ENCODE measurements at places on chromosomes 5 and 9.

GRCh38 chr9:2764353-2764752 lies 47.0 kb downstream of the KCNV2 start:
- DNase-seq, result no peak

DNA sequence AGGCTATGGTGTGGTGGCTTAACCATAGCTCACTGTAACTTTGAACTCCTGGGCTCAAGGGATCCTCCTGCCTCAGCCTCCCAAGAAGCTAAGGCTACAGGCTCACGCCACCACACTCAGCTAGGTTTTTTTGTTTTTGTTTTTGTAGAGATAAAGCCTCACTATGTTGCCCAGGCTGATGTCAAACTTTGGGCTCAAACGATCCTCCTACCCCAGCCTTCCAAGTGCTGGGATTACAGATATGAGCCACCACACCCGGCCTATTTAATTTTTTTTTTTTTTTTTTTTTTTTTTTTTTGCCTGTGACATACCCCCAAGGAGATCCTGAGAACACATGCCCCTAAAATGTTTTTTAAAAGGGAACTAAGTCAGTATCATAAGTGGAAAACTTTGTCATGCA lies 10.4 kb downstream of the FUBP3 start:
- no peak for DNase-seq

- no peak for DNase-seq
Observed at GRCh38 chr5:79974886-79975285, 16.2 kb downstream of the MTX3 start.

DNA sequence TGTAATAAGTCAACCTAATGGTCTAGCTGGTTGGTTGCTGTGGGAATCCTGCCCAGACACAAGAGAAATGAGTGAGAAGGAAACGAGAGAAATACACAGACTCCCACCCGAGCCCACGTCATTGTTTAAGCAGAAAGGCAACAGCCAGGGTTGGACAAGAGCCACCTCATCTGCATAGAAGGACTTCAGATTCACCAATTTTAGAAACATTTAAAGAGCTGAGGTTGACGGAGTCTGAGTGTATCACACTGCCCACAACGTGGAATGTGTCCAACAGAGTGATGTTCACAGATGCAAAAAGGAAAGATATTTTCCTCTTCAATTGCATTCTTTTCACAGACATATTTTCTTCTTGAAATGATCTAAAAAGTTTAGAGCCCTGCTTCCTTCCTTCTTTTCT lies 349.5 kb downstream of the AGTPBP1 start:
- no peak for DNase-seq

- DNase-seq, result no peak
Observed at GRCh38 chr5:93150311-93151012, 430.6 kb downstream of the NR2F1-AS1 start.

GRCh38 chr5:64637144-64637543 lies 53.2 kb upstream of the SHISAL2B start:
- no peak for DNase-seq

DNA sequence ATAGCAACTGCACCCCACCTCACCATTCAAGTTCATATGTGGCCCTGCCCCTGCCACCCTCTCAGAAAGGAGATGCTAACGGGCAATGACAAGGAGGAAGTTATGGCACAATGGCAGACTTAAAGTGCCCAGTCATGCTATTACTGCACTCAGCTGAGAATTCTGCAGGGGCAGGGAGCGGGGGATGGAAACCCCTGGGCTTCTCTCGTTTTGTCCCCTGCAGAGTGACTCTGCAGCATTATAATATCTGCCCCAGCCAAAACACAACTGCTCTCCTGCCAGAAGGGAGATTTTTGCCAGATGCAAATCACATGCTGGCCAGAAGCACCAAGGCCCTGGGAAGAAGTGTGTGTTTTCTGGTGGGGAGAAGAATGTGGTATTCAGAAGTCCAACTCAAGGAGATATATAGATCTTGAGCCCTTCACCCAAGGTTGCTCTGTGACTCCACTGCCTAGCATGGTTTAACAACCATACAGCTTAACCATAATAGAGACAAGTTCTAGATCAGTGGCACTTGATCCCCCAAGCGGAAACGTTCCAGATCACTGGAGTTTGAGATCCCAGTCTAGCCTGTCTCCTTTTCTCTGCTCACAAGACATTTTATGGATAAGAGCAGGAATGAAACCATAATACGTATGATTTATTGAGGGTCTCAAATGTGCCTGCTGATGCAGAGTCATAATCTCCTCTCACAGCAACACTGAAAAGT lies 207.0 kb upstream of the MAP3K1 start:
- DNase-seq, result no peak

DNA sequence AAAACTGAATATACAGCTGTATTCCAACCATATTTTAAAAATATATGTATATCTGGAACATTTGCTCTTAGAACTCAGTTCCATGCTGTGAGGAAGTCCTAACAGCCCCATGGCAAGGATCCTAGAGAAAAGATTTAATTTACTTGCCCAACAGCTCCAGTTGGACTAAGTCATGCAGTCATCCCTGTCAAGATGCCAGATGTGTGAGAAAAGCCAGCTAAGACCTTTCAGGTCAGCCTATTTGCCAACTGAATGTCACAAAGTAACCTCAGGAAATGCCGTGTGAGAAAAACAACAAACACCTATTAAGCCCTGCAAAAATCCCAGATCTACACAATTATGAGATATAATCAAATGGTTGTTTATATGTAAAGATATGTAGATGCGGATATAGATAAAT lies 416.3 kb downstream of the NR2F1-AS1 start:
- DNase-seq, result no peak

DNA sequence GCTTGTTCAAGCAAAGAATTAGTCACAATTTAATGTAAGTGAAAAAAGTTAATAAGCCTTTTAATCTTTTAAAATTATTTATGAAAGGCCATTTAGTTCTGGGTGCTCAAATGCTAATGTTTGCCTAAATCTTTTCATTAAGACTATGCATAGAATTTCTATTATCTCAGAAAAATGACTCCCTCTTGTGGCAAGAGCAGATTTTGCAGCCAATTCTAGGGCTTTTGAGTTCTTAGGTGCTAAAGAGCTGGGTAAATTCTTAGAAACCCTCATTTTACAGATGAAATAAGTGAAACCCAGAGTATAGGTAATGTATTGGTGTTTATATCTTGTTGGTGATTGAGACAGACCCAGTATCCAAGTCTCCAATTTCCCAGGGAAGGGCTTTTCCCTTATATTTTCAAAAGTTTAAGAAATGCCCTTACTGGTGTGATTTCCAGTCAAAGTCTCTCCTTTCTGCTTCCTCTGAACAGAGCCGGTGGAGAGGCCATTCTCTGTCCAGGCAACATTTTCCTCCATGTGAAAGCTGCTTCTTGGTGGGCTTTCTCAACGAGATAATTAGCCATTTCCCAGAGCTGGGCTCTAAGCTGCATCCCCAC lies 24.1 kb upstream of the PCSK5 start:
- no peak for DNase-seq

DNA sequence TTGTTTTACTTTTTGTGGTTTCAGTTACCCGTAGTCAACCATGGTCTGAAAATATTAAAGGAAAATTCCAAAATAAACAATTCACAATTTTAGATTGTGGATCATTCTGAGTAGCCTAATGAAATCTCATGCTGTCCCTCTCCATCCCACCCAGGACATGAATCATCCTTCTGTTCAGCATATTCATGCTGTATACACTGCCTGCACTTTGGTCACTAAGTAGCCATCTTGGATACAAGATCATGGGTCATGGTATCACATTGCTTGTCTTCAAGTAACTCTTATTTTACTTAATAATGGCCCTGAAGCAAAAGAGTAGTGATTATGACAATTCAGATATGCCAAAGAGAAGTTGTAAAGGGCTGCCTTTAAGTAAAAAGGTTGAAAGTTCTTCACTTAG lies 536.5 kb upstream of the ACO1 start:
- DNase-seq, result no peak

DNA sequence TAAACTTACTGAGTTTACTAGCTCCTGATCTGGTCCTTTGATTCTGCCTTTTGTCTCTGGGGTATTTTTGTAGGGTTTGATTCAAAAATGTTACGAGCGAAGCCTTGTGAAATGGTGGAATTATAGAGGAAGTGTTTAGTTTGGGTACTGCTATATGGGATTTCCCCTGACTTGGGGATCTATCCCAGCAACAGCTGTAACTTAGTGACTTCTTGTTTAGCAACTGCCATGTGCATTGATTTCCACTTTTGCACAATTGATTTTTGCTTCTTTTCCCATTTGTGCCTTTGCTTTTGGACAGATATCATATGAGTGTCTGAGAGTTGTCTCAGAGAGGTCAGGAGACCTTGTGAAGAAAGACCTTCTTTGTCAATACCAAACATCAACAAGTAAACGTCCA lies 248.5 kb upstream of the DAP start:
- no peak for DNase-seq

DNA sequence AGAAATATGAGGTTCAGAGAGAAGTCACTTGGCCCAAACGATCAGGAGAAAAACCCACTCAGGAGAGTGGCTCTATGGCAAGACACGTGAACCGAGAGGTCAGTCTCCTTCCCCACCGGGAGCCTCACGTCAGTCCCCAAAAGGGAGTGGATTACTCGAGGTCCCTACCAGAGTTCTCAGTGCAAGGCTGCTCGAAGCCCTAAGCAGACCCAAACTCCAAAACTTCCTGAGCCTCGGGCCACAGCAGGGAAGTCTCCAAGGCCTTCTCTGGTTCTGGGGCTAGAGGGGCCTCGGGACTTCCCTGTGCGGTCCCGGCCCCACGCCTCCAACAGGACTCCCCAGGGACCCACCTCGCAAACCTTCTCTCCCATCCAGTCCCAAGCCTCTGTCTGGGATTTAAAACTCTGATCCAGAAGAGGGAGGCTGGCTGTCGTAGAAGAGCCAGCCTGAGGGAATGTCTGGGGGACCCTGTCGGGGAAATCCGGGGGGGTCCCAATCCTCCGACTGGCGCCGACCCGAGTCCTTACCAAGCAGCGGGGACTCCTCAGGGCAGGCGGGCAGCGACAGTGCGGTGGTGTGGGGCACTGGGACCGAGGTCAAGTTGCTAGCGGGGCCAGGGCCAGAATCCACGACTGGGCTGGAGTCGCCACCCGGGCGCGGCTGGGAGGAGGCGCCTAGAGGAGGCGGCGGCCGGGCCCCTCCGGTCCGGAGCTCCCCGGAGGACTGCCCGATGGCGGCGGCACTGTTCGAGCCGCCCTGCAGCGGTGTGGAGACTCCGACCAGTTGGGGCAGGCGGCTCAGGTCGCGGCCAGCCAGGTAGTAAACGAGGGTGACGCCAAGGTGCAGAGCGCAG lies 679 bp downstream of the B4GALT1 start:
- DNase-seq, result peak; percentile 65

DNA sequence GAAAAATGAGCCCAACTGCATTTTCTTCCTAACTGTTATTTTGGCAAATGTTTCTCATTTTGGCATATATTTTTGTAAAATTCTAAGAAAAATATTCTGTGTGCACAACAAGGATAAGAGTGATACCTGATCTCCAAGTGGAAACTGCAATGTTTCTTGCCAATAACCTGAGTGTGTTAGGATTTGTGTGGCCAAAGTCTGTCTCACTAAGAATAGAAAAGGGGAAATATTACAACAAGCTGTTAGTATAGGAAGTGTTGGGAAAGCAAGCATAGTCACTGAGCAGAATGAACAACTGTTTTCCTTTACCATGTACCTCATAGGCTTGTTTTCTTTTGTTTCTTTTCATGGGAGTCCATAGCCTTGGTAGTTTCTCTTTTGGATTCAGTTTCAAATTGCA lies 624.2 kb downstream of the MTRR start:
- no peak for DNase-seq
